ENCODE measurements at places on chromosomes 3 and 15.
A peak's percentile ranks its signal among the peaks of the same experiment; 100 is the strongest.

DNA sequence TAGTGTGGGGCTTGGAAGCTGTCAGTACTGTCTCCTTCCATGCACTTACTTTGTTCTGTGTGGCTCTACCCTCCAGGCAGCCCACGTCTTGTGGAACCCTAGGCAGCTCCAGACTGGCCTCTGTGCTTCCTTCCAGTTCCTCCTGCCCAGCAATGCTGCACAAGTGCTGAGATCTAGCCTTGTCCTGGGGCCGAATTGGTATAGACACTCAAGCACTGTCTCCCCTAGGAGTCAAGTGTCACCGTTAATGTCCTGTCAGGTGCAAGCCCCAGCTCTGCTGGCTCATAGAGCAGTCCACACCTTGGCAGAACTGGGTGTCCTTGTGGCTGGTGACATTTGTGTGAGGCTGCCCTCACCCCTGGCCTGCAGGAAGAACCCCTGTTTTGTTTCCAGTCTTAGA lies 130.1 kb downstream of the EEFSEC start:
- DNase-seq, result no peak

- no peak for DNase-seq
Observed at GRCh38 chr3:71185733-71186455, 397.6 kb downstream of the FOXP1 start.

GRCh38 chr15:96327155-96327741 lies 3.3 kb upstream of the NR2F2 start:
- DNase-seq, result peak; percentile 89

- DNase-seq, result no peak
Observed at GRCh38 chr3:23649448-23649847, 156.3 kb upstream of the UBE2E1 start.
